Activated T-cell treated with anti-CD3 and anti-CD28 coated beads, Interleukin-2, amount 50 U/mL, for 1 hour (primary cell): ENCODE measurements at places on chromosomes 7 and 10.

GRCh38 chr7:47422611-47423010, 159.3 kb downstream of the TNS3 start:
- DNase-seq = no peak

GRCh38 chr10:105468759-105469158, 827.7 kb downstream of the SORCS3 start:
- no peak for DNase-seq

GRCh38 chr7:73932364-73932763, 71.4 kb downstream of the TMEM270 start:
- no peak for DNase-seq

GRCh38 chr7:117323851-117324711, 1.2 kb upstream of the WNT2 start:
- DNase-seq = no peak

DNA sequence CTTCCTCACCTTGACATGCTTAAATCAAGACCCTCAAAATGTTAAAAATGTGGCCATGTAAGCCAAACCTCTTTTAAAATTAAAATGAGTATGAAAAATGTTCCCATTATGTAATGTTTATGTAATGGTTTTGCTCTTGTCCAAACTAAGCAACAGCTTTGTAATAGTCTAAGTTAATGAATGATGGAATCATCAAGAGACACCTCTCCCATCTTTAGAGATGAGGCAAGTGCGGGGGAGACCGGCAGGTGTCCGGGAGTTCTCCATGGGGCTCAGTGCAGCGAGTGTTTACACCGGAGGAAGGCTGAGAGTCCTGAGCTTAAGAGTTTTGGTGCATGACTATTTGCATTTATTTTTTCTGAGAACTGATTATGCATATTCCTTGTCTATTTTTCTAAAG, 384.9 kb upstream of the RNF32 start:
- DNase-seq = no peak

- no peak for DNase-seq
Measured at GRCh38 chr7:1407892-1408291, 51.4 kb downstream of the MICALL2 start.

DNA sequence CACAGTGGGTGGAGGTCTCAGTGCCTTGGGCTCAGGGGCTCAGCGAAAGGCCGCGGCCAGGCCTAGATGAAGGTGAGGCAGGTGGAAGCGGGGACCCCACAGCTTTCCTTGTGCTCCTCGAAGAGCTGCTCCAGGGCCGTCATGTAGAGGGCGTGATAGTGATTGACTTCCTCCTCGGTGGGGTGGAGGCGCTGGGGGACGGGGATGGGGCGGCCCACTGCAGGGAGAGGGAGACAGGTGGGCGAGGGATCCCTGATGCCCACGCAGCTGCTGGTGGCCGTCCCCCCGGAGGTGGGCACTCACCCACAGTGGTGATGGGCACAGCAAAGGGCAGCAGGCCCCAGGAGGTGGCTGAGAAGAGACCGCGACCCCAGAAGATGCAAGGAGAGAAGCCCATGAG, 5.0 kb downstream of the MOGAT3 start:
- no peak for DNase-seq

GRCh38 chr7:134153493-134154136, 26.5 kb downstream of the LRGUK start:
- DNase-seq = no peak

DNA sequence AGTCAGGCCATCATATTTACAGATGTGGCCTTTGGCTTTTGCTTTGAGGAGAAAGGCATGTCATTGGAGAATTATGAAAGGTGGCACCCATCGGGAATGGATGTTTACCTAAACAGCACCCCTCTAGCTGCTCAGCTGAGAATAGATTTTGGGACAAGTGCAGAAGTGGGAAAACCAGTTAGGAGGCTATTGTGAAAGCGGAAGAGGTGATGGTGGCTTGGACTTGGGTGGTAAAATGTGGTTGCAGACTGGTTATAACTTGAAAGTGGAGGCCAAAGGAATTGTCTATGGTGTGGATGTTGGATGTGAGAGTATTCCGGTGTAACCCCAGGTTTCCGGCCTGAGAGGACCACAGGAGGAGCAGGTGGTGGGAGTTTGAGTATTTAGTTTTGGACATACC, 5.2 kb upstream of the SLC12A9 start:
- DNase-seq = no peak

- DNase-seq = no peak
Measured at GRCh38 chr10:120221873-120222485, 235.0 kb upstream of the PLPP4 start.

DNA sequence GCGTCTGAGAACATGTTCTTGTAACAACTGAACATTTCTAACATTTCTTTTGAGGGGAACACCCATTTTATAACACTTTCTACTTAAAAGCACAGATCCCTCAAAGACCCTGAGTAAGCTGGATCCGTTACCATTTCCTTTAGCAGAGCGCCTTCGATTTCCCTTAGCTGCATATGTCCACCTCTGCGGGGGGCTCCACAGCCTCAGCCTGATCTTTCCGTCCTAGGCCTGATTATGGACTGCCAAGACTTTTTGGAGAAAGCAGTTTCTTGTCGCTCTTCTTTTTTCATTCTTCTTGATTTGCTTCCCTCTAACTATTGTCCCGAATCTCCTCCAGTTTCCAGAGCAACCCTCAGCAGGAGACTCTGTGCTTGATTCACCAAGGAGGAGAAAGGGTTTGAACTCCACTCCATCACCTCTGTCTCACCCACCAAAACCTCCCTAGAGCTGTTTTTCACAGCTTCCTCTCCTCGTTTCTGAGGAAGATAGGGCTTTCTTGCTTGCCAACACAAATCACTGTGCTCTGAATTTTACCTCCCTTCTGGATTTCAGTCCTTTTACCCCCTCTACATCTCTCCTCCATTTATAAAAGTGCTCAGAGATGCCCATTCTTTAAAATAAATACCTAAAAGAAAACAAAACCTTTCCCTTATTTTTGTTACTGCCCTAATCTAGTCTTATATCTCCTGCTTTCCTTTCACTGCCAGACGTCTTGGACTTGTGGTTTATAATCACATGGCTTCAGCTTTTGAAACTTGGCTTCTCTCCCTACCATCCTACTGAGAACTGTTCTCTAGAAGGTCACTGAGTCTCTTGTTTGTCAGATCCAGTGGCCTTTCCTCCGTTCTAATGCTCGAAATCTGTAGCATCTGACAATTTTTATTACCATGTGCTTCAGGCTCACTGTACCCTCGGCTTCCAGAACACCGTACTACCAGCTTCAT, 30.5 kb upstream of the ZRANB1 start:
- DNase-seq = no peak
